Naive thymus-derived CD8-positive, alpha-beta T cell (primary cell): ENCODE measurements at places on chromosomes 6 and 20. TPM values are rescaled to one million over a fixed set of nuclear protein-coding genes. Genes with fewer than 3 reads are reported as not detected.

Gene VWA7
- 0.52 TPM for total RNA-seq

Gene ZBTB12
- 3.1 TPM for total RNA-seq

Gene IL20RA
- not detected for total RNA-seq

Gene CGA
- total RNA-seq = not detected

Gene CASS4
- total RNA-seq = 11.6 TPM

Gene CCDC170
- total RNA-seq = not detected

DNA sequence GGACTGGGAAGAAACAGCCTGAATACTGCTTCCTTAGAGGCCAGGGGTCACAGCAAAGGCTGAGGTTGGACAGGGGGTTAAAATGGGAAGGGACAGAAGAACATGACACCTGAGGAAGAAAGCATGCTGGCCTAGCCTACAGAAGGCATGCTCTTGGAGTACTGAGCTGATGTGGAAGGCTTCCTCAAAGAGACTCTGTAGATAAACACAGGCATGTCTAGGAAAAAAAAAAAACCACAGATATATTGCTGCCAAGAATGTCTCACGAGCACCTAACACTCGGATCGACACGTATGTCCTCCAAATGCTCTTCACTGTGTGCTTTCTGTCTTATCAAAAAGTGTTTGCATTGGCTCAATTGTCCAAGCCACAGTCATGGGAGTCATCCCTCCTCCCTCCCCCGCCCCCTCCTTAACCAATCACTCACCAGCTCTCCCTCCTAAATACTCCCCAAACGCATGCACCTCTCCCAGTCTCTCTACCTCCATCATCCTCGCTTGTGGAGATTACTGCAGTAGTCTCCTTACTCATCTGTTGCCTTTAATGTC, 101.1 kb upstream of the LRFN2 start:
- DNase-seq = no peak

GRCh38 chr20:57871237-57871632, 161.4 kb upstream of the PMEPA1 start:
- DNase-seq = no peak

GRCh38 chr20:10708351-10709185, 34.8 kb upstream of the JAG1 start:
- no peak for DNase-seq

GRCh38 chr6:98942263-98942803, 5.4 kb downstream of the FBXL4 start:
- no peak for DNase-seq

- DNase-seq = no peak
These were observed 2.2 kb downstream of the HAO1 start for GRCh38 chr20:7938058-7938457.

GRCh38 chr6:63804381-63804956, 168.9 kb downstream of the PHF3 start:
- DNase-seq = no peak

GRCh38 chr20:54346276-54346675, 129.1 kb upstream of the DOK5 start:
- no peak for DNase-seq

GRCh38 chr20:63884506-63885263, 10.2 kb upstream of the DNAJC5 start:
- DNase-seq = no peak

GRCh38 chr20:2596673-2597279, 55.7 kb upstream of the NOP56 start:
- DNase-seq = no peak
